Esophagus squamous epithelium (tissue), 5 donors: ENCODE measurements at places on chromosomes 4 and X.

DNA sequence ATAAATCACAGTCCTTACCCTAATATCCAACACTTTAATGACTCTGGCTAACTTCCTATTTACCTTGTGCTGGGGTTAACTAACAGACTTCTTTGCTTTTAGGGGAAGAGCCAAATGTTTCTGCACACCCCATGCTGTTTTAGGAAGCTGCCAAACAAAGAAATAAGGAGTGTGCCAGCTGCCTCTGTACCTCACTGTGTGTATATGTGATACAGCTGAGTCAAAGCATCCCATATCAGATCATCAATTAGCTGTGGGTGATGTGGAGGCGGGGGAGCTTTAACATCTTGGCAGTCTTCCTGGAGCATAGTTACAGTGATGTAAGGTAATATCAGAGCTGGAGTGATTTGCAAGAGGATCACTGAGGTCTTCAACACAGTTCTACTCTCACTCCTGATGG is 95.4 kb downstream of the COL25A1 start:
- DNase-seq = no peak

GRCh38 chr4:67770422-67770821 is 16.2 kb upstream of the GNRHR start:
- no peak for DNase-seq

GRCh38 chr4:52659722-52660261 is 691 bp upstream of the USP46 start:
- no peak for DNase-seq

DNA sequence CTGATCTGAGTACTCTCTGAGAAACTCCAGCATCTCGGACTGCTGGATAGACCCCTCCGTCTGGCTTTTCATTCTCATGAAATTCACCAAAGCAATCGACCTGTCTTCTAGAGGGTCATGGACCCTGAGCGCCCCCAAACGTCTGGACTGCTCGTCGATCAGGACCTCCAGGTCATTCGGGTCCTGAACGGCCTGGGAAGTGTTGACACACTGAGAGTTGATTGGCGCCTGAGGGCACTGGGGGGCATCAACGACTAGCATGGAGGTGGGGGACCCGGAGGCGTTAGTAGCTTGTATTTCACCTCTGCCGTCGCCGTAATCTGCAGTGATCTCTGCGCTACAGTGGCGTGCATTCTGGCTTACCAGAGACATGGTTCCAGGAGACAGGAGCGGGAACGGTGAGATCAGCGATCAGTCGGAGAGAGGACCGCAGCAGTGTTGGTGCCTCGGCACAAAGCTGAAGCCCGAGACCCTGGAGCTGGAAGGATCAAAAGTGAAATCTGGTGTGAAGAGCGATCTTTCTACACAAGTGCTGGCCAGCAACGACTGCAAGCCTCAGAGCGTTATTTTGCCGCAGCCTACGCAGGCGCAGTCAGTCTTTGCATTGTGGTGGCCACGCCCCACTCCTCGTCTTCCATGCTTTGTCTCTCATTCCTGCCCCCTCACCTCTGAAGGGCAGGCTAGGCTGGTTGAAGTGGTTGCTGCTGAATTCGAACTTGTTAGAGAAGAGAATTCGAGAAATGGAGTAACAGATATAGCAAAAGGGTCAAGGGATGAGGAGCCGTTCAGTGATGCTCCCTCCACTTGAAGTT is at the start of gene MAGEE2:
Gene MAGEE2, minus strand, starts transcription at position 575 of the 812 bp plus-strand sequence. Its CDS starts 203 bp downstream, at position 372.
- DNase-seq = no peak

- DNase-seq = no peak
These were observed 75.9 kb downstream of the ADGRA3 start for GRCh38 chr4:22439947-22440346.

DNA sequence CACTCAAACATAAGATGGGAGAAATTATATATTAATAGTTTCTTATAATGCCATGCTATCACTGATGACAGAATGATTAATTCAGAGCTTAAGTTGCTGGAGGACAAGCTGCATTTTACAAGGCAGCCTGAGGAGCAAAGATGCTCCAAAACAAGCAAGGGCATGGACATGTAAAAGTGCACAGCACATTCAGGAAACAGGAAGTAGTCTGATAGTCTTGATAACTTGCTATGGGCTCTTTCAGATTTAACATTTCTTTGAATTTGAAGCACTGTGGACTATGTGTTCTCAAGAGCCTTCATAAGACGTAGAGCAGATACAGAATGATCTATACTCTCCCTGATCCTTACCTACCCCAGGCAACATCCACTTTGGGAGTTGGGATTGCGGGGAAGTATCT is 50.0 kb downstream of the AMMECR1 start:
- no peak for DNase-seq

- DNase-seq = no peak
These were observed 18.9 kb downstream of the DNAJB14 start for GRCh38 chr4:99927566-99927965.

- no peak for DNase-seq
These were observed 64.7 kb upstream of the ACSL1 start for GRCh38 chr4:184890499-184890898.

- DNase-seq = no peak
These were observed 143.5 kb downstream of the RELL1 start for GRCh38 chr4:37542706-37543105.

DNA sequence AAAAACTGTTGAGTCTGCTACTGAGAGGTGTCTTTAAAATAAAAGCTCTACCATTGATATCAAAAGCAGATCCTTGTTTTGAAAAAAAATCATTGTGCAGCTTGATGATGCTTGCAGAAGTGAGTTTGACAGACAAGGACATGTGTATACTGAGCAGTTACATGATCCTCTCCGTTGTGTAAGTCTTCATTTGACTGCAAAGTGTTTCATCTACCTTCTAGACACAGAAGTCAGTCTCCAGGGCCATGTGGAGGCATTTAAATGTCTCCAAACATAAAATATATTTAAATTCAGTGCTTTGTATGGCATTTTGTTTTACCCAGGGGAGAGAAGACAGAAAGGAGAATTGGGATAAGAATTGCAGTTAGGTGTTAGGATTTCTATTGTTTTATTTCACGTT is 107.8 kb upstream of the MYOZ2 start:
- no peak for DNase-seq

DNA sequence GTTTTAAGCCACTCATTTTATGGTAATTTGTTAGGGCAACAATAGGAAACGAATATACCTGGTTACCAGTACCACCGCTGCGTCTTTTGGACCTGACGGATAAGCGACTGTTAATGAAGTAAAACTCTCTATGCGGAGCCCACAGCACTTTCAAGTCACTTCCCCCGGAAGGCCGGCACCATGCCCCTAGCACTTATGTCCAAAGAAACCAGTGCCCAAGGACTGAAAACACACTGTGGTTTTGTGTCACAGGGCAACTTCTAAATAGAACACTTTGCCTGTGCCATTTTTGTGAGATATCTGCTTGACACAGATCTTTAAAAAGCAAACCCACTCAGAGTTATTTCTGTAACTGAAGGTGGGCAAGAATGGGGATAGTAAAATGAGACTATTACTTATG is 22.7 kb downstream of the SH3KBP1 start:
- DNase-seq = no peak

- no peak for DNase-seq
These were observed 26.2 kb upstream of the SLC25A6 start for GRCh38 chrX:1417921-1418771.

GRCh38 chrX:134571796-134572195 is 86.5 kb downstream of the PLAC1 start:
- DNase-seq = no peak

DNA sequence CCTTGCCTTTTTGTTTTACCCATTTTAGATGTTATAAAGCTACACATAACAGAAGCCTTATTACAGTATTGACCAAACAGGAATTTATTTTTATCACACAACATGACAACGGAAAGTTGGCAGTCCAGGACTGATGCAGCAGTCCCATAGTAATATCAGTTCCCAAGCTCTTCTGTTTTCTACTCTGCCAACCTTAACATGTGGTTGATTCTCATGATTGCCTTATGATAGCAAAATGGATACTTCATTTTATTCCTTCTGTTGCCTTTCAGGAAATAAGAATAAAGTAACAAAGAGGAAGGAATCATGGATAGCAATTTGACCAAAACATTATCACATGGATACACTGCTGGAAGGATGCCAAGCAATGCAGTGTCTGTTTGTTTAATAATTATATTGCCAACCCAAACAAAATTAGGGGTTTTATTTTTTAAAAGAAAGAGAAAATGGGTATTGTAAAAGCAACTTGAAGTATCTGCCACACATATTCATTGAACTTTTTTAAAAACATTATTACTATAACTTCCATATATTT is 275.7 kb downstream of the STPG2 start:
- no peak for DNase-seq

DNA sequence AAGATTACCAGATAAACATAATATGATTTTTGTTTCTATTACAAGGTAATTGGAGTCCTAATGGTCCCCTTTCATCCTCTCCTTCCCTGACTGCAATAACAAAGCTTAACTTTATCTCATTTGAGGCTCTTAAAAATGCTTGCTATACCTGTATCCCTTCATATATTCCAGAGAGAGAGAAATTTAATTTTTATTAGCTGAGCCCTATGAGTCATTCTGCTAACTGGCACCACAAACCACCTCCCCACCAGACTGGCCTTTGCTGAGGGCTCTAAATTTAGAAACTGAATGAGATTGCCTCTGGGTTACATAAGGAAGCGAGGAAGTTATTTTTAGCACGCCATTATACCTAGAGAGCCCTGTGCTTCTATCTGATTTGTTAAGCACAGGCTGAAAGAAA is 27.4 kb downstream of the CBLL2 start:
- DNase-seq = no peak

GRCh38 chrX:11073381-11073780 is 37.8 kb upstream of the HCCS start:
- DNase-seq = no peak
